NCI-H1092 (cell line): ENCODE measurements at places on chromosomes 11 and 22.
A peak's percentile ranks its signal among the peaks of the same experiment; 100 is the strongest.

- no peak for DNase-seq
These were observed 2.9 kb upstream of the FBLN1 start for GRCh38 chr22:45499746-45500145.

DNA sequence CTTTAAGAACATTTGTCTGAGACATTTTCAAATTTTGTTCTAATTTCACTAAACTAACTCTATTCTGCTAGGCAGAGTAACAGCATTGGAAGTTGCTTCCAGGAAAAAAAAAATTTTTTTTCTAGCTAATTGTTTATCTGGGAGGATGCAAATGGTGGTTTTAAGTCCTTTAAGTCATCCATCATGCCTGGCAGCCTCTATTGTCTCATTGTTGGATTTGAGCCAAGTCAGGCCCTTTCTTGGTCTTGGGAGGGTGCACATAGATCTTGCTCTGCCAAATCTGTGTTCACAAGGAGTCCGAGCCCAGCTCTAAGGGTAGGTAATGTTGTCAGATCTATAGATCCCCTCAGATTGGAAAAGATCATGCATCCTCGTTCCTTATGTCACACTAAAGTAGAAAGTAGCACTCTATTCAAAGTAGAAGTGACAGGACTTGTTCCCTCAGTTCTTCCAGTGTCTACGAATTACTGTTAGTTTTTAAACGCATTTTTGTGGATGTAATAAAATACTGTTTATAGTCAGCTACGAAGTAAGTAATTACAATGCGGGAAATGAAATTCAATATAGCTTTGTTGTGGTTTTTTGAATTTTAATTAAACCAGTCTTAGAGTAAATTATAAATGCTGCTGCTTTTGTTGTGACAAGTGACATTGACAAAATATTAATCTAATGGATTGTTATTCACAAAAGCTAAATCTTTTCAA lies 166.0 kb upstream of the RASSF10 start:
- DNase-seq = peak; percentile 87

GRCh38 chr22:36492109-36492508 lies 10.7 kb upstream of the TXN2 start:
- DNase-seq = no peak

GRCh38 chr11:128291835-128292234 lies 295.5 kb downstream of the ETS1 start:
- no peak for DNase-seq

DNA sequence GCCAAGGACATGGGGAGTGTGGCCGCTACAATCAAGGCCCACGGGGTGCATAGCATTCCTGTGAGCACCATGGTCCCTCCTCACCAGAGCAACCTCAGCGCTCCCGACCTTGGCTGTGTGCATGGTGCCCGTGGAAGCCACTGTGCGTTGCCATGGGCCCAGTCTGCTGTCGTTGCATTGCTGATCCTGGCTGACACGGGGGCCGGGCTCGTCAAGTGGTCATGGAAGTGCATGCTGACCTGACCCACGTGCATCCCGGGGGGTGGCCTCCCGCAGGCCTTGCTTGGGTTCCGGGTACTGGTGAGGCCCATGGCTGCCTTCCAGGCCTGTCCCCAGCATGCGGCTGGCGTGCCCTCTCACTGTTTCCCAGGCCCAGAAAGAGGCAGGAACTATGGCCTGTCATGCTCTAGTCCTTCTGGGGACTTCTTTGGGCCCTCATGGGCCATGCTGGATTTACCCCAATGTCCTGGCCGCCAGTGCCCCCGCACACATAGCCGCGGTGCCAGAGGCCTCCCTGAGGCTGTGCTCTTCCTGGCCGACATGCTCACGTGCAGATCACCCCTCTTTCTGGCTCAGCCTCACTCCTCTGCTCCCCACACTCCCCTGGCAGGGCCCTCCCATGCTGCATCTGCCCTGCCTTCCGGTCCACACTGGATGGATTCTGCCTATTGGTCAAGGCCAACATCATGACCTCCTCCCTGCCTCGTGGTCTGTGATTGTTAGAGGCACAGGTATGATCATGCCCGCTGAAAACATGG lies 1258.0 kb downstream of the BRD1 start:
- no peak for DNase-seq

- DNase-seq = no peak
These were observed 55.7 kb downstream of the ATM start for GRCh38 chr11:108278546-108278945.

GRCh38 chr22:41713004-41713403 lies 13.7 kb downstream of the MEI1 start:
- DNase-seq = no peak

DNA sequence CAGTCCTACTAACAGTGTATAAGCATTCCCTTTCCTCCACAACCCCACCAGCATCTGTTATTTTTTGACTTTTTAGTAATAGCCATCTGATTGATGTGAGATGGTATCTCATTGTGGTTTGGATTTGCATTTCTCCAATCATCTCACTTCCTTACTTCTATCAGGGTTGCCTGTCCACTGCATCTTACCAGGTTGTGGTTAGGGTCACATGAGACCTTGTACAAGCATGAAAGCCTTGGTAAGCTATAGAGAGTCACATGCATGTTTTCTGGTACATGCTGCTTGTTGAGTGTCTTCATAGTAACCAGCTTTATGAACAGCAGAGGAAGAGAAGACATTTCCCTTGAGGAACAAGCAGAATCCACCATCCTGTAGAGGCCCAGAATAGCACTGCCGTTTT lies 102.9 kb upstream of the PAX6 start:
- DNase-seq = no peak

GRCh38 chr11:13238879-13239514 lies 38.6 kb upstream of the BMAL1 start:
- peak; percentile 18 for DNase-seq

GRCh38 chr22:25354456-25354855 lies 135.0 kb downstream of the CRYBB2 start:
- DNase-seq = no peak

GRCh38 chr11:117961896-117962295 lies 24.3 kb upstream of the IL10RA start:
- DNase-seq = no peak

DNA sequence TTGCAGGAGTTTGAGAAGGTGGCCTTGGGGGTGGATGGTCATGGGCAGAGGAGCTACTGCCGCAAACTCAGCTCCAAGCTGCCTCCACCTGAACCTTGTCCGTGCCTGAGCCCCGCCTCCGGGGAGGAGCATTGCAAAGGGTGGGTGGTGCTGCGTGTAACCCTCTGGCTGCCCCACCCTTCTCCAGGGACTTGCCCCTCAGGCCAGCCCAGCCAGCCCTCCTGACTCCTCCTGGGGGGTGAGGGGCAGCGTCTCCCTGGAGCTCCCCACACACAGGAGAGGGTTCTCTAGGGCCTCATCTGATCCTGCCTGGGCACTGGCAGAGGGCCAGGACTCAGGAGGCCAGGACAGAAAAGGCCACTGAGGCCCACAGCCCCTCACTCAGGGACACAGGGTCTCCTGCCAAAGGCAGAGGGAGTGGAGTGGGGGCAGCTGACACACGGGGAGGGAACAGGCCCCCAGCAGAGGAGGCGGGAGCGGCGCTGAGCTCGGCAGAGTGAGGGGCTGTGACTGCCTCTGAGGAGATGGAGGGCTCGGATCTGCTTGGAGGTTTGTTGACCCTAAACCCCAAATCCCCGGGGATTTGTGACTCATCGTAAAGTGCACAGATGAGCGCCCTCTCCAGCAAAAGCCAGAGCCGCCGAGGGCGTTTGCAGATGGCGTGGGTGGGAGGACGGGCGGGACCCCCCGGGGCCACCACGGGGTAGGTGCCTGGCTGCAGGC lies 12.8 kb downstream of the BRSK2 start:
- no peak for DNase-seq

DNA sequence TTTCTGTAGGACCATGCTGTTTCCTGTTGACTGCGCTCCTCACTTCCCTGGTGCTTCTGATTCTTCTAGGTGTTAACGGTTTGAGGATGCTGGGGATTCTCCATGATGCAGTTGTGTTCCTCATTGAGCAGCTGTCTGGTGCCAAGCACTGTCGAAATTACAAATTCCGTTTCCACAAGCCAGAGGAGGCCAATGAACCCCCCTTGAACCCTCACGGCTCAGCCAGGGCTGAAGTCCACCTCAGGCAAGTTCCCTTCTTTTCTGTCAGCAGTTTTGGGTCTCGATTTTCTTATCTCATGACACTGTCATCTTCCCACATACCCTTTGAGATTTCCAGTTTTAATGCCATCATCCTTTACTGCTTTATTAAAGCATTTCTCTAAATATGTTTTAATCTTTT lies 7.7 kb upstream of the TTC36 start:
- DNase-seq = no peak

DNA sequence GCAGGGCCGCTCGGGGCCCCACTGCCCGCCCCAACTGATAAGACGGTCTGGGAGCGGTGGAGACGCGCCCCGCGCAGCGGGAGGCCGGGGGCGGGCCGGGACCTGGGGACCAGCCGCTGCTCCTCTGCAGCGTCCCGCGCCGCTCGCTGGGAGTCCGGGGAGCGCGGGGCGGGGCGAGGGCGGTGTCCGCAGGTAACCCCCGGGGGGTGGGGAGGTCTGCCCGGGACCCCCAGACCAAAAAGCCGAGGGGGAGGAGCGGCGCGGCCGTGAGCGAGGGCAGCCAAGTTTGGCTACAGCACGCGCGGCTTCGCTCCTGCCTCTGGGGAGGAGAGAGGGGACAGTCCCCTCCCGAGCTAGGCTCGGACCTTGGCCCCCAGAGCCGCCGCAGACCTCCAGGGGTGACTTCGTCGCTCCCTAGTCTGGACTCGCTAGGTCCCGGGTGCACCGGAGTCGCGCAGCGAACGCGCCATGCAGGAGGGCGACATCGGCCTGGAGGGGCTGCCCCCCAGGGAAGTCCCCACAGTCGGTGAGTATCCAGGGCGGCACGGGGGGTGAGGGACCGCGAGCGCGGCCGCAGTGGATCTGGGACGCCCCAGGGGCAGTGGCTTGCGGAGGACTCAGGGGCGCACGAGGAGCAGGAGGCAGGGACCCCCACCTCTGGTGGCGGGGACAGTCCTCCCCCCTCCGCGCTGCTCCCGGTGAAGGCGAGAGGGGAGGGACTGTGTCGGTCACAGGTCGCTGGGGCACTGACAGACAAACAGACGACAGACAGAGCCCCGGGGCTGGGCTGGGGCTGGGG lies 92.3 kb upstream of the ANO1 start:
- DNase-seq = no peak

DNA sequence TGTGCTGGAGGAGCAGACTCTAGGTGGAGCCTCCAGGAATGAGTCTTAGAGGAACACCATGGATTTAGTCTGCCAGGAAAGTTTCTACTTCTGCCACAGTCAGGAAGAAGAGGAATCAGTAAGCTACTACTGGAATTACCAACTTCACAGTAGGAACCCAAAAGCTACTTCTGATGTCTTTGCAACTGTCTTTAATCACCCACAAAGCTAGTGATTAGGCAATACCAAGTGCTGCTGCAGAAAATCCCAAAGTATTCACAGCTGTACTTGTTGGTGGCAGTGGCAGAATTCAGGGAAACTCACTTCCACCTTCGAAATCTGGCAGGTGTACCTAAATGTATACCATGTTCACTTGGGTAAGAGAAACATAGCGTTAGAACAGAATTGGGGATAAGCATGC lies 264.5 kb upstream of the SORL1-AS1 start:
- DNase-seq = no peak

GRCh38 chr11:3160252-3161031 lies 4.7 kb downstream of the OSBPL5 start:
- peak; percentile 62 for DNase-seq

- no peak for DNase-seq
These were observed 174.8 kb downstream of the BUD13 start for GRCh38 chr11:116598036-116598435.

DNA sequence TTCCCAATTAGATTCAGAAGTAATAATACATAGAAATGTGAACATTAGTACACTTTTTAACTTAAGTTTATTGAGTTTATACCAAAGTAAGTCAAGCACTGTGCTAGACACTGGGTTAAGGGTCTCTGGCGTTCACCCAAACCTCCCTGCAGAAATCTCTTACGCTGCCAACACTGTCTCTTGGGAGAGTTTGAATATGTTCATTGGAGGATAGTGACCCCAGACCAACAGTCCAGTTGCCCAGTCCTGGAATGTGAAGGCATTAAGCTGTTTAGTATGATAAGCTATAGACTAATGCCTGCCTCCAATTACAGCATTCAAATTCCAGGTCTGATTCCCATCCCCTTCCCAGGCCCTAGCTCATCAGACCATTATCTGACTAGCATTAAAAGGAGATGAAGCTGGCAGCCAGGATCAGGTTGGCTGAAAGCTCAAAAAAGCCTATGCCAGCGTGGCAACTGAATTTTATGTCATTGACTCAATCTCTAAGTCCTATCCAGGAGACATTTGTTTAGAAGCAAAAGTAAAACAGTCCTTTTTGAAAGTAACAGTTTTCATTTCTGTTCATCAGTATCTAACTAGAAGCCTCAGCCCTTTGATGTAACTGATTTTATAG lies 77.8 kb downstream of the SFI1 start:
- DNase-seq = no peak

DNA sequence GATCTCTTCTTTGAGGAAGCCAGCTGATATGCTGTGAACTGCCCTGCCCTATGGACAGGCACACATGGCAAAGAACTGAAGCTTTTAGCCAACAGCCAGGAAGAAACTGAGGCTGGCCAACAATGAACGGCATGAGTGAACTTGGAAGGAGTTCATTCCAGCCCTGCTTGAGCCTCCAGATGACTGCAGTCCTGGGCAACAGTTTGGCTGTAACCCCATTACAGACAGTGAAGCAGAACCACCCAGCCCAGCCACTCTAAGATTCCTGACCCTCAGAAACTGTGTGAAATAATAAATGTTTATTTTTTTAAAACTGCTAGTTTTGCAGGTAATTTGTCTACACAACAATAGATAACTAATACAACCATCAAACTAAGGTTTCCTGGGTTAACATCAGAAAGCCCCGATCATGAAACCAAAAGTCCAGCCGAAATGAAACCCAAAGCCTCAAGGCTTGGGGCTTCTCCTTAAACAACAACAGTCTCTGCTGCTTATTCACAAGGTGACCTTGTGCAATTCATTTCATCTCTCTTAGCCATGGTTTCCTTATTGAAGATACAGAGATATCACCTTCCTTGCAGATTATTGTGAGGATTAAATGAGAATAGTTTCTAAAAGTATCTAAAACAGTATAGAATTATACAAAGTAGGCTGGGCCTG lies 31.4 kb downstream of the PAK1 start:
- DNase-seq = no peak

GRCh38 chr22:28815111-28815510 lies 14.7 kb upstream of the XBP1 start:
- DNase-seq = no peak

DNA sequence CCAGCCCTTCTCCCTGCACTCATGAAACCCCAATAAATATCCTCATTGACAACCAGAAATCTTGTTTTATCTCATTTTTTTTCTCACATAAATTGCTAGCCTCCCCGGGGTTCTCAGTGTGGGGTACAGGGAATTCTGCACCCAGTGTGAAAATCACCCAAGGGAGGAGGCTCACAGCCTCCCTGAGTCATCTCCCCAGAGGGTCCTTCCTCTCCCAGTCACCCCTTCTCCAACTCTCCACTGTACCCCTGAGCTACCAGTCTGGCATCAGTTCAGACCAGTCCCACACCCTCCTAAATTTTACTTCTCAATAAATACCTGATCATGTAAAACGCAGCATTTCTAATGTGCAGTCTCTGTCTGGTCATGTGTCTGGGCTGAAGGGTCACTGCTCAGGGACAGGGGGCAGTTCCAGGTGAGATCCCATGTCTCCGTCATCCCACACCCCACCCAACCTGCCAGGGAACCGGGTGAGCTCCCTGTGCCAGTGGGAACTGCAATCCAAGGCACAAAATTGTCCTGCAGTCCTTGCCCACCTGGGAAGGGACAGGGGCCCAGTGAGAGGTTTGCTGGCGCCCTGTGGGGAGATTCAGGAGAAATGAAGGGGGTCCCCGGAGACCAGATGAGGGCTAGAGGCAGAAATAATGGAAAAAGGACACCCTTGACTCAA lies 8.3 kb downstream of the IGLL5 start:
- no peak for DNase-seq
